ENCODE measurements at places on chromosomes 5 and 9.

DNA sequence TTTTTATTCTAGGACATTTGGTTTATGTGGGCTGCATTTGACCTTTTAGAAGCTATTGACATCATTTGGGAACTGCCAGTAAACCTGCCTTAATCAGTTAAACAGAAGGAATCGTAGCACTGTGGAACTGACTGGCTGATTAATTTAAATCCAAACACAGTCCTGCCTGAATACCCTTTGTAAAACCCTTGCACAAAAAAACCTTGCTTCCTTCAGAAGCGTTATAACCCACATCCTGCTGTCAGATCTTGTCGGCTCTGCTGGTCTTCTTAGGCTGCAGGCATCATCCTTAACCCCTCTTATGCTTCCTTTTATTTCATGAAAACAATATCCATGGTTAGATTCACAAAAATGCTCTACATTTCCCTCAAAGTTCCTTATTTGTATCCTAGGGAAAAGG lies 46.3 kb downstream of the PAM start:
- no peak for DNase-seq

GRCh38 chr5:1801967-1802295 lies 724 bp downstream of the NDUFS6 start:
- DNase-seq = no peak

DNA sequence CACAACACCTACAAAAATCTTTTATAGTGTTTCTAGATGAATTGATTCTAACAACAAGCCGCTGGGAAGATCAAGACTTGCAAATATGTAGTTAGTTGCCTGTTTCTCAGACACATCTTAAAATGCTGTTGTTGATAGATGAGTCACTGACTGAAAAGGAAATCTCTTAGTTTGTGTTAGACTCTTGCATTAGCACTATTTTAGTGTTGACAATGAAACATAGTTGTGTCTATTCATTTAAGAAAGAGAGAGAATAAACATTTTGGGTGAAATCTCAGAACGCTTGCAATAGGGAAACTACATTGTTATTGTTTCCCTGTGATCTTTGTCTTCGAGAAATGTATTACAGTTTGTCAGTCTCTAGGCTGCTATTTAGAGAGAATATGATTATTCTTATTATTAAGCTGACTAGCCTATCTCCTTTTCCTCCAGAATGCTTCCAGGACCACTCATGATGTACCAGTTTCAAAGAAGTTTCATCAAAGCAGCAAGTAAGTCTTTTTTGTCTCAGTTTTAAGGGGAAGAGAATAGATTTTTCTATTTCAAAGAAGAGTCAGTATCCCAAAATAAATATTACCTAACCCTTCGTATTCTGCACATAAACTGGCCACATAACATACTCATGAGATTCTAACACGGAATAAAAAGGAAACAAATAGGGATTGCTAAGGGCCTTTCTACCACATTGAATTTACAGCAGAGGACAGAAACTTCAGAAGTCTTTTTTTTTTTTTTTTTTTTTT lies 285.6 kb downstream of the ARHGAP26 start:
- DNase-seq = no peak

DNA sequence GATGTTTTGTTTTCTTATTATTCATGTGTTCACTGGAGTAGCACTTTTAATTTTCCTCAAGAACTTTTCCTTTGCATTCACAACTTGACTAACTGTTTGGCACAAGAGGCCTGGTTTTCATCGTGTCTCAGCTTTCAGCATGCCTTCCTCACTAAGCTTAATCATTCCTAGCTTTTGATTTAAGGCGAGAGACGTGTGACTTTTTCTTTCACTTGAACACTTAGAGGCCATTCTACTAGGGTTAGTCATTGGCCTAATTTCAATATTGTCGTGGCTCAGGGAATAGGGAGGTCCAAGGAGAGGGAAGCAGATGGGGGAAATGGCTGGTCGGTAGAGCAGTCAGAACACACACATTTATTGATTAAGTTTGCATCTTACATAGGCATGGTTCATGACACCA lies 94.0 kb downstream of the ZNF462 start:
- no peak for DNase-seq

GRCh38 chr9:121921444-121921843 lies 171.7 kb downstream of the TTLL11 start:
- DNase-seq = no peak

DNA sequence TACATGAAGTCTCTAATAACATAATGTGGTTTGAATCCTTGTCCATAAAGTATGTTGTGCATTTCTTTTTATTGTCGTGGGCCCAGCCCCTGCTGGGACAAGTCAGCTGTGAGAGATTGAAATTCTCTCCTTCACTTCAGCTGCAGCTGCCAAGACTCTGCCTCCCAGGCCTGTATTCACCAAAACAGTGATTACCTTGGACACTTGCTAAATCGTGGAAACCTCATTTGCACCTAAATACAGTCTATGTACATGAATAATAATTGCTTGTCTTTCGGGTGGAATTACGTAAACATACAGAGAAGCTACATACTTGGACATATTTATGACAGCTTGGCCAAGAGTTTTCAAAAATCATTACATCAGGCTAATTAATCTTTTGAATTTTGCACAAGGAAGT lies 898.5 kb upstream of the SEMA6A start:
- no peak for DNase-seq

GRCh38 chr9:81896070-81896469 lies 32.2 kb upstream of the SPATA31D4 start:
- DNase-seq = no peak

- no peak for DNase-seq
These were observed 336.2 kb upstream of the ZNF462 start for GRCh38 chr9:106526716-106527204.

- DNase-seq = no peak
These were observed 33.7 kb downstream of the FGF18 start for GRCh38 chr5:171453056-171453725.

GRCh38 chr9:129282731-129283211 lies 104.7 kb upstream of the IER5L start:
- DNase-seq = no peak

DNA sequence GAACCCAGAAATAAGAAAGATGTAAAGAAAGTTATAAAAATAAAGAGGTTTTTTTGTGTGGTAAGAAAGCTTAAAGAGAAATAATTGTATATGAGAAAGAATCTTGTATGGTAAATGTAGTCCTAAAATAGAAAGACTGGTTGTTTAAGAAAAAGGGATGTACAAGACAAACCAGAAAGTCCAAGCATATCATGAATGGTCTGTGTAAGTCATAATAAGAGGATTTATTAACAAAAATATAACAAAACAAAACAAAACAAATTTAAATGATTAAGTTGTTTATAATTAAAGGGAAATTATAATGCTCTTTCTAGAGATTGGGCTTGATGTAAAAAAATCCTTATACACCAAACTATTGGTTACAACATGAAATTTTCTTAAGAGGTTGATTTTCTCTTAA lies 590.4 kb upstream of the PTGER4 start:
- no peak for DNase-seq

GRCh38 chr9:134283692-134284265 lies 42.5 kb upstream of the RXRA start:
- DNase-seq = no peak

DNA sequence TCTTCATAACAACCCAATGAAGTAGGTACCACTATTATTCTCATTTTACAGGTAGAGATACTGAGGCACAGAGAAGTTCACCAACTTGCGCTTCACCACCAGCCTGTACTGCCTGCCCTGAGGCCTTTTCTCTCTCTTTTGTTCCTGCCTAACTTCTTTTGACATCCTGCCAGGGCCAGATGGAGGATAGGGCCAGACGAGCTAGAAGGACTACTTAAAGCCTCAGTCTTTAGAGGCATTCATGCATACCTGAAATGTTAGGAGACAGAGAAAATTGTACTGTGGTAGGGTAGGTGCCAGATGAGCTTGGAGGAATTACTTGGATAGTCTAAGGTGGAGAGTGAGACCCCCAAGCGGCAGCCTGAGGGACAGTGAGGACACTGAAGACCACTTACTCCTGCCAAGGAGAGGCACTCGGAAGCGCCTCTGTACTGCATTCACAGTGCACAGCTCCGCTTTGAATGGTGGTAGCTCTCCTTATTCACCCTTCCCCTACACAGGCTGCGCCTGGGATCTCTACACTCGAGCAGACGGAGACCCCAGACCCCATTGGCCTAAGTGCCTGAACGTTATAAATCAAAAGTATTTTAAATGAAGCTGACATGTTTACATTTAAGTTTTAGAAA lies 6.2 kb upstream of the ORM1 start:
- DNase-seq = no peak

GRCh38 chr5:27962198-27962597 lies 923.8 kb upstream of the CDH9 start:
- DNase-seq = no peak

DNA sequence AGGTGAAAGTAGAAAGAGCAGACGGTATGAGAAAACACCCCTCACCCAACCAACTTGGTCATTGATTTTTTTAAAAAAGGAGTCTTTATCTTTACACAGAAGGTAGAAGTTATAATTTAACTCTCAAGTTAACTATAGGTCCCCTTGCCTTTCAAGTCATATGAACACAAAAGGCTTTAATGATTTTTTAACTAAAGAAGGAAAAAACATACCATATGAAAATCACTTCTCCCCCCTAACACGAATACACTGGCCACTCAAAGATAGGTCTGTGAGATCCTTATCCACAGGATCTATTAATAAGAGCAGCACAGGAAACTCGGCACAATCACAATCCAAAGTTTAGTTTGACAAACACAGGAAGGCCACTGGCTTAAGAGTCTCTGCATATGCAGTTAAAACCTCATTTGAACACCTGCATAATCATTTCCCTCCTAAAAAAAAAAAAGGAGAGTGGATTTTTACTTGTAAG lies 138.0 kb downstream of the ENC1 start:
- no peak for DNase-seq

- no peak for DNase-seq
These were observed 161.1 kb downstream of the GLIS3 start for GRCh38 chr9:4138781-4139180.

DNA sequence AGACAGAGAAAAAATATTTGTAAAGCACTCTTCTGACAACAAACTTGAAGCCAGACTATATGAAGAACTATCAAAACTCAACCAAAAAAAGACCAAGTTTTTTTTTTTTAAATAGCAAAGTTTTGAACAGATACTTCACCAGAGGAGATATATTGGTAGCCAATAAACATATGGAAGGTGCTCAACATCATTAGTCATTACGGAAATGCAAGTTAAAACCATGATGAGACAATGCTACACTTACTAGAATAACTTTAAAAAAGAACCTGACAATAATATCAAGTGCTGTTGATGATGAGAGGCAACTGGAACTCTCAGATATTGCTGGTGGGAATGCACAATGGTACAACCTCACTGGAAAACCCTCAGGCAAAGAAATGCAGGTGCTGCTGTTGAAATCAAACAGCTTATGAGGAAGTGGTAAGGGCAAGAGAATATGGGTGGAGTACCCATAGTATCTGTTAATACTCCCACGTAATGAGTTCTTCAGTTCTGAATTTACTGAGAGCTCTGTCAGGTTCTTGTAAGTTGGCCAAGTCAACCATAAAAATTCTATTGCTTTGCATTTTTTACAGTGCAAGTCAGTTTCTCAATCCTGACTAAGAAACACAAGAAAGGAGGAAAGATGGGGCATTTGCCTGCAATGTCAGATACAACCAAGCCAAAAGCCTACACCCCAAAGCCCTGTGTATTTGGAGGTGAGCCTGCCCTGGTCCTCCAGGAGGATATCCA lies 87.3 kb upstream of the GNAQ start:
- no peak for DNase-seq

- no peak for DNase-seq
These were observed 75.1 kb downstream of the PTTG1 start for GRCh38 chr5:160496784-160497183.

- DNase-seq = no peak
These were observed 77.1 kb downstream of the HMCN2 start for GRCh38 chr9:130342714-130343085.

DNA sequence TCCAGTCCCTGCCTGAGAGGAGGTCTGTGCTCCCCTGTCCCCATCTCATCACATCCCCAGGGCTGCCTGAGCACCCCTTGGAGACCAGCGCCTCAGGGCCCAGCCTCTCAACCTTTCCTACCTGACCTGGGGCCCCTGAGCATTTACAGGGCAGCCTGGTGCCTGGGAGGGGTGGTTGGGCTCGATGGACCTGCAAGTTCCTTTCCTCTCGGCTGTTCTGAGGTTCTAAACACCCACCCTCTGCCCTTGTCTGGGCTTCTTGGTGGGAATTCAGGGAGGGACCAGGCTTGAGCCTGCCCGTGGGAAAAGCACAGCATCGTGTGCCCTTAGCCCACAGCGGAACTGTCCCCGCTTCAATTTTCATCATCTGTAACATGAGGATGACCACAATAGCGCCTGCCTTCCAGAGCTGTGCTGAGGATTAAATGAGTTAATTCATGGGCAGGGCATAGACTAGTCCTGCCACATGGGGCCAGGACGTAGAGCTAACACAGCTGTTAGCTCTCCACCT lies 91.0 kb upstream of the SH3PXD2B start:
- no peak for DNase-seq

GRCh38 chr9:89379508-89380115 lies 61.3 kb downstream of the SECISBP2 start:
- no peak for DNase-seq

DNA sequence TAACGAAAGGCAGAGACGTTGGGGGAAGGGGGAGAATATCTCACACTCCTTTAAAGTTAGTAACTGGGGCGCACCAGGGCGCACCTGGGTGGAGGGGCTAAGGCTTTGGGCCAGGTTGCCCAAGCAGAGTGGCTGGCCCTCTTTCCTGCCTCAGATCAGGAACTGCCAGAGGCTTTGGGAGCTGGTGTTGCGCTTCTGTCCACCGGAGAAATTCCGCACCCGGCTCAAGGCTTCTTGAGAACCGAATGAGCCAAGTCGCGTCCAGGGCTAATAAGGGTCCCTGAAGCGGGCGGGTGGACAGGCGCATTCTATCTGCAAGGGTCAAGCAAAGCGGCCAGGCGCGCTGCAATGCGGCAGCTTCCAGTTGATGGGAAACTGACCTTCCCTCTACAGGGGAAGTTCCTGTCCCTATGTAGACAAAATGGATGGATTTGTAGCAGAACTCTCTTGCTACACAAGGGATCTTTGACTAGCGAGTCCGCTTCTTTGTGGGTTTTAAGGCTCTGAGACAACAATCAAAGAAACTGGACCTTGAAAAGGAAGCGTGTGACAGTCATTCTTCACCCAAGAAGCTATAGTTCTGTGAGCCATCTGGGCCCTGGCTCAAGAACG lies 5.5 kb downstream of the PAX5 start:
- DNase-seq = no peak

DNA sequence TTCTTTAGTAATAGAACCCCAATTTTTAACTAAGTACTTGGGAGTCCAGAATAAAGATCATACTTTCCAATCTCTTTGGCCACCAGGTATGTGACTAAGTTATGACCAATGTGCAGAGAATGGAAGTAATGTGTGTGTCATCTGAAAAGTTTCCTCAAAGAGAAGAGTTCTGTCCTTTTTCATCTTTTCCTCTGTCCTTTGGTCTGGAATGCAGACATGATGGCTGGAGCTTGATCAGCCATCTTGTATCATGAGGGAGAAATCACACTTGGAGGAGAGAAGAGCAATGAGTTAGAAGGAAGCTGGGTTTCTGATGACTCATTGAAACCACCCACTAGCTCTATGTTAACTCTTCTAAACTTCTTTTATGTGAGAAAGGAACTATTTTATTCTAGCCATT lies 5.5 kb upstream of the CPEB4 start:
- DNase-seq = no peak
